ENCODE measurements at places on chromosomes 1 and 21. TPM values are rescaled to one million over a fixed set of nuclear protein-coding genes. Genes with fewer than 3 reads are reported as not detected.

DUSP10 gene
- total RNA-seq: 4.7 TPM

DNA sequence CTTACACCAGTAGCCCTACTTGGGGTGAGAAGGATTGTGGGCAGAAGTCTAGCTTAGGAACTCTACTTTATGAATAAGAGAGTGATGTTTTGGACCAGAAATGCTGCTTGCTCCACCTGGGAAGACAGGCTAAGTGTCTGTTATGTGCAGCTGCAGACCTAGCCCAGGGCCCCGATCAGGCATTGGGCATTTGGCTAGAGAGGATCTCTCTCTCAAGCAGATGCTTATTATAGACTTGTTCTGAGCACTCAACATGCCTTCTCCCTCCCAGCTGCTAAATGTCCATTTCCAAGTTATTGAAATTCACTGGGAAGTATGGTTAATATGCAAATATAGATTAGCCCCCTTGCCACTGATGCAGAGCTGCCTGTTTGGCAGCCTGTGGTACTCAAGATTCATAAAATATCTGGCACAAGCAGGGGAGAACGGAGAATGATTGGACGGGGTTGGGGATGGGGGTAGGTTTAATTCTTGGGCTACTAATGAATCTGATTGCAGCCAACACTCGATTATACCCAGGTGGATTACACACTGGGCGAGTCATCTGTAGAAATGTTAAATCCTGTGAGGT lies 115.9 kb downstream of the KCND3 start:
- H3K4me3 ChIP-seq: no peak overlapping the region
- no peaks in the 10 kb centered on the region for H3K27me3 ChIP-seq
- no peak for DNase-seq

DNA sequence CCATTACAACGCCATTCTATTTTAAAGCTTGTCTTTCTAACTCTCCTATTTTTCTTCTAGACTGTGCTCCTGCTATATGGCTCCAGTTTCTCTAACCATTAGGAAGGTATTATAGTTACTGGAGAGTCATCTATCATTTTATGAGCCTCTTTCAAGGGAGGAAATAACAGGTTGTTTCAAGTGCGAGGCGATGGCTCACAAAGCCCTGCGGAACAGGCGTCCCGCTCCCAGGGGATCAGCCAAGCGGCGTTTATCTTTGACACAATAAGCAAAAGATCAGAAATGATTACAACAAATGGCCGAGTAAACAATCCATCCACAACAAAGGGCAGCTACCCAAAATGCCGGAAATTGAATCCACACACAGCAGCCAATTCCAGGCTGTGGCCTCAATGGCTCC lies 249.5 kb upstream of the POU3F1 start:
- no peaks in the 10 kb centered on the region for H3K36me3 ChIP-seq
- no peaks in the 10 kb centered on the region for H3K27me3 ChIP-seq
- no peak for DNase-seq

DNA sequence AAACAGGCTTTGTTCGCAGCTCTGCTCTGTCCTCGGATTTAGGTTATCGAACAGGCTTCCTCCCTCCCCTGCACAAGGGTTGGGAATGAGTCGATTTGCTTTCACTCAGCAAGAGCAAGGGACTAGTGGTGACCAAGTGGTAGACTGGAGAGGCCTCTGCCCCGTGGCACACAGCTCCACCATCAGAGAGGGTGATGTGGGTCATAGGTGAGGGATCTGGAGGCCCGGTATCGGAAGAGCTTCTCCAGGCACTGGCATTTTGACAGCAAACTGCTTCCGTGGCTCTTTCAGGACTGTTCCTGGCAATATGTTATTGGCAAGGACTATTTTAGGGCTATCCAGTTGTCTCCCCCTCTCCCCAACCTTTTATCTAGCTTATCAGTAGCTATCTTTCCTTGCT lies 3.1 kb upstream of the ELF3 start:
- H3K27me3 ChIP-seq: no peaks in the 10 kb centered on the region
- H3K4me1 ChIP-seq: peaks cover 28% of the 10 kb centered on the region
- H3K27ac ChIP-seq: no peak overlapping the region
- H3K4me3 ChIP-seq: no peak overlapping the region
- peaks cover 33% of the 10 kb centered on the region for H3K36me3 ChIP-seq

Measured in vagina (tissue), 2 donors.